ENCODE measurements at places on chromosomes 1 and 21.

- DNase-seq: no peak
These were observed 33.3 kb downstream of the ADCY10 start for GRCh38 chr1:167880580-167881021.

- no peak for DNase-seq
These were observed 25.2 kb upstream of the TNR start for GRCh38 chr1:175768610-175769009.

DNA sequence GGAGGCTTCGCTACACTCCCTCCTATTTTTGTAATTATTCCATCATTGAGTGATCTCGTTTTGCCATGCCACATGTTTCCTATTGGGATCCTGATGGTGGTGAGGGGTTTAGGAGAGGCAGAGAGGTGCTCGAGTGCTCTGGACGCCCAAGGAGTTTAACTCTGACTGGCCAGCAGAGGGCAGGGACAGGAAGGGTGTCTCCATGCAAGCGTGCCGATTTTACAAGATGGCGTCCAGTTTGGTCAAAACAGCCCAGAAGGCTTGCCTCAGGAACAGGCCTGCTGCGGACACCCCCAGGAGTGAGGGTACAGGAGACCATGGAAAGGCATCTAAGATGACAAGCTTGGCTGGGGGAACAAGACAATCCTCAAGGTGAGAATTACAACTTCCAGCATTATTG lies 33.8 kb upstream of the KCNE2 start:
- DNase-seq: no peak

- no peak for DNase-seq
These were observed 74.7 kb upstream of the IFNAR2 start for GRCh38 chr21:33155005-33155404.

DNA sequence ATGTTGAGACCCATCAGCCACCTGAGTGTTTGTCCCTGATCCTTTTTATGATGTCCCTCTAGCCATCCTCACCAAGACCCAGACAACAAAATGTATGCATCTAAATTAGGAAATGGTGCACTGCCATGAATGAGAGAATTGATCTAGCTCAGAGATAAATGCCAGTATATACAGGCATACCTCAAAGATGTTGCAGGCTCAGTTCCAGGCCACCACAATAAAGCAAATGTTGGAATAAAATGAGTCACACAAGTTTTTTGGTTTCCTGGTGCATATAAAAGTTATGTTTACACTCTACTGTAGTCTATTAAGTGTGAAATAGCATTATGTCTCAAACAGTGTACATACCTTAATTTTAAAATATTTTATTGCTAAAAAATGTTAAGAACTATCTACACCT lies 63.9 kb downstream of the CHIA start:
- no peak for DNase-seq

DNA sequence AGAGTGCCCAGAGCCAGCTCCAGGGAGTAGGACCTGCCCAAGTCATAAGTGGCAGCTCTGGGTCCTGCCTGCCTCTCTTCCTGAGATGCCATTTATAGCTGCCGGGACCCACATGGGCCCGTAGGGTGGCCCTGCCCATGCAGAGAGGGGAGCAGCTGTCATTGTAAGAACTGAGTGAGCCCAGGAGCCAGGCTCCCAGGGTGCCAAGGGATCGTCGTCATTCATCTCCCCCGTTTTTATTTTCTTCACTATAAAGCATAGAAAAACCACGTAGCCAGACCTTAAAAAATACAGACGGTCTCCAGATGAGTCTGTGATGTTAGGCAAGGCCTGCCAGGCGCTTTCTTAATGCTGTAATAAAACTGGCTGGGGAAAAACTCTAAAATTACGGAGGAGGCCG lies 90.7 kb downstream of the IGSF21 start:
- no peak for DNase-seq

GRCh38 chr21:38798481-38798882 lies 7.2 kb upstream of the ETS2 start:
- no peak for DNase-seq

- no peak for DNase-seq
These were observed 18.5 kb upstream of the SLC25A34 start for GRCh38 chr1:15717418-15718125.

Measured in activated T-cell treated with anti-CD3 and anti-CD28 coated beads for 24 hours (primary cell).